Smooth muscle cell of the umbilical artery (primary cell): ENCODE measurements at places on chromosomes 6 and 20. TPM values are rescaled to one million over a fixed set of nuclear protein-coding genes. Genes with fewer than 3 reads are reported as not detected.

PTGIS gene
- 5.6 and 28.5 TPM in 2 replicates for total RNA-seq

OR2B6 gene
- not detected in 2 replicates for total RNA-seq

GRIK2 gene
- 9.6 and 10.4 TPM in 2 replicates for total RNA-seq

CPNE5 gene
- total RNA-seq, result 0.18 and 0.30 TPM in 2 replicates

NANP gene
- total RNA-seq, result 9.8 and 12.6 TPM in 2 replicates

LY6G5C gene
- 0.51 and 0.59 TPM in 2 replicates for total RNA-seq

LY86 gene
- total RNA-seq, result not detected in 2 replicates

LY6G6D gene
- not detected in 2 replicates for total RNA-seq

ZNF165 gene
- total RNA-seq, result 0.18 and 0.30 TPM in 2 replicates

ABCF1 gene
- 35.9 and 54.6 TPM in 2 replicates for total RNA-seq

GPX5 gene
- not detected in 2 replicates for total RNA-seq

SCUBE3 gene
- 4.2 and 5.0 TPM in 2 replicates for total RNA-seq

PKIB gene
- total RNA-seq, result 1.6 and 5.9 TPM in 2 replicates

MAPK14 gene
- 48.4 and 60.3 TPM in 2 replicates for total RNA-seq

RIPOR3 gene
- total RNA-seq, result 1.2 and 8.6 TPM in 2 replicates

HEY2 gene
- total RNA-seq, result 0.05 TPM in 1 of 2 replicates, not detected in the other

LTB gene
- not detected in 2 replicates for total RNA-seq

SH3BGRL2 gene
- total RNA-seq, result 4.2 and 7.2 TPM in 2 replicates
